AG20443 (cell line): ENCODE measurements at places on chromosomes 16 and 17.

GRCh38 chr16:1123525-1124230, 27.6 kb upstream of the C1QTNF8 start:
- no peak for DNase-seq

- no peak for DNase-seq
Observed at GRCh38 chr17:5702951-5703510, 118.7 kb upstream of the NLRP1 start.

- DNase-seq: no peak
Observed at GRCh38 chr16:49605536-49606254, 232.1 kb downstream of the C16orf78 start.

GRCh38 chr17:76272541-76273444, 7.6 kb downstream of the UBALD2 start:
- no peak for DNase-seq

- DNase-seq: no peak
Observed at GRCh38 chr17:66462010-66462409, 159.6 kb downstream of the PRKCA start.

GRCh38 chr17:82863383-82863940, 23.6 kb upstream of the ZNF750 start:
- DNase-seq: no peak

DNA sequence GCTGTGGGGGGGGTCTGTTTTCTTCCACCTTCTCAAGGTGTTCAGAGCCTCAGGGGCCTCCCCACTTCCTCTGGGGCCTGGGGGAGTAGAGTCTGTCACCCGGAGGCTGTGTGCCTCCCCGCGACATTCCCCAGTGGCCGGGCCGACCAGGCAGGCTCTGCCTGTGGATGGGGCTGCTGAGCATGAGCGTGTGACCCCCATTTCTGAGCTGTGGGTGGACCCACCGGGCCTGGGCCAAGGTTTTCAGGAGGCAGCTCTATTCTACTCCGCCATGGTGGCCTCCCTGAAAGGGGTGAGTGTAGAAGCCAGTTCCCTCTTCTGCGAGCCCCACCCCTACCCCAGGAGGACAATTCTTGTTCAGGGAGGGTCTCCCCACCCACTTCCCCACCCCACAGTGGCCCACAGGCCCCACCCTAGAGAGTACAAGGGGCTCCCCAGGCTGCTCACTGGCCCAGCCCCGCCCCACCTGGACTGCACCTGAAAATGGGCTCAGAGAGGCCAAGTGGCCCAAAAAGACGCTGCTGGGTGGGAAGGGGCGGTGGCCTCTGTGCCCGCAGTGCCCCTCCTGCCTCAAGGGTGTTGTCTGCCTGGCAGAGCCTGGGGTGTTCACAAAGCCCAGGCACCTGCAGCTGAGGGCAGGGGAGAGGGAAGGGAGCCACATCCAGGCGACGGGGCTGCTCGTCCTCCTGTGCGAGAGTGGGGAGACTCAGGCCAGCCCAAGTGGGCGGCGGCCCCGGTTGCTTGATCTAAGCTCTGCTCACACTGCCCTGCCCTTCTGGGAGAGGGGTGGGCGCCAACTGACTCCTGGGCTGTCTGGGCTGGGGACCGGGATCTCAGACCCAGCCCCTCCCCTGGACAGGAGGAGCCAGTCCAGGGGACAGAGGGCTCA, 1.3 kb downstream of the MSLN start:
- no peak for DNase-seq

GRCh38 chr16:84842516-84843148, 22.8 kb downstream of the CRISPLD2 start:
- no peak for DNase-seq

- DNase-seq: no peak
Observed at GRCh38 chr17:47834756-47835155, 3.3 kb downstream of the LRRC46 start.
